ENCODE measurements at places on chromosomes 4 and X. TPM values are rescaled to one million over a fixed set of nuclear protein-coding genes. Genes with fewer than 3 reads are reported as not detected.

DNA sequence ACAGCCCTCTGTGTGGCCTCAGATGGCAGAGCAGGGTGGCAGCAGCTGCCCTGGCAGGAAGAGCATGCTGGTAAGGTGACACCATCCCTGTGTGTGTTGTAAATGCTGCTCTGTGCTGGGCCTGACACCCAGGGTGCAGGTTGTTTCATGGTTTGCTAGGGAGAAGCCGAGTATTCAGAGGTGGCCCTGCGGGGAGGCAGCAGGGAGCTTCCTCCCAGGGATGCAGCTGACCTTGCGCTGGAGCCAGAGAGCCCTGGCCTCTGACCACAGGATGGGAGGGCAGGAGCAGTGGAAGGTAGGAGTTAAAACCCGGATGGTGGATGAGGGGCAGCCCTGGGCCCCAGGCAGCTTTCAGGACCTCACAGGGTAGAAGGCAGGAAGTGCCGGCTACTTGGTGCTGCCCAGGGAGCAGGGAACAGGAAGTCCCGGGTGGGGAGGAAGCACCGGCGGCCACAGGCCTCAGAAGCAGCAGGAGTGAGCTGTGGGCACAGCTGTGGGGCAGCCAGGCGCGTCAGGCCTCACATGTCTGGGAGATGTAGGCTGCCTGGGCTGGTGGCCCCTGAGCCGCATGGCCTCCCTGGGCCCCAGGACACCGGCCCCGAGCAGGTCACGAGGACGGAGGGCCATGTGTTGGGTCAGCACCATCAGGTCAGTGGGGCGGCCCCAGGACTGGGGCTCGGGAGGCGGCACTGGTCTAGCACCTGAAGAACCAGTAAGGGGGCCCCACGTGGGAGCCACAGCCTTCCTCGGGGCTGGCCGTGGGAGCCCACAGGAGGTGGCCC is 19.1 kb downstream of the SH3BP2 start:
- no peak for DNase-seq

DNA sequence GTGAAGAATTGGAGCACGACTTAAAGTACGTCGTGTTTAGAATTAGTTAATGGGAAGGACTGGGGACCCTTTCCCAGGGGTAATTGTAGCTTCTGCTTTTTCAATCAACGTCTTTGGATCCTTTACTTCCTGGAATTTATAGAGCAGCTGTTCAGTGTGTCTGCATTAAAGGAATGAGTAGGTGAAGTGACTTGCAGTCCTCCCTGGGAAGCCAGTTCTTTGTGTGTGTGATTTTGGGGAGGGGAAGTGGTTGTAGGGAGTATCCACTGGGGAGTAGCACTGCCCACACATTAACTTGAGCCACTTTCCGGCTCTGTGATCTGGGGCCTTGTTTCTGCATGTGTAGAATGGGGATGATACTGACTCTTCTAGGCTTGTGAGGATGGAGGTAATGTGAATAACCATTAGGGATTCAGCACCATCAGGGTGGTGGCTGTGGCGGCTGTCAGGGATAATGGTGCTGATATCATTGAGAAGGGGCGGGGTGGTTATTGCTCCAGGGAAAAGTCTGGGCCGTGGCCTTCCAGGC is 54.7 kb downstream of the TMEM131L start:
- DNase-seq = no peak

- no peak for DNase-seq
These were observed 14.1 kb upstream of the AFP start for GRCh38 chr4:73421708-73422457.

Gene MAOB
- under 0.01 TPM for total RNA-seq

DNA sequence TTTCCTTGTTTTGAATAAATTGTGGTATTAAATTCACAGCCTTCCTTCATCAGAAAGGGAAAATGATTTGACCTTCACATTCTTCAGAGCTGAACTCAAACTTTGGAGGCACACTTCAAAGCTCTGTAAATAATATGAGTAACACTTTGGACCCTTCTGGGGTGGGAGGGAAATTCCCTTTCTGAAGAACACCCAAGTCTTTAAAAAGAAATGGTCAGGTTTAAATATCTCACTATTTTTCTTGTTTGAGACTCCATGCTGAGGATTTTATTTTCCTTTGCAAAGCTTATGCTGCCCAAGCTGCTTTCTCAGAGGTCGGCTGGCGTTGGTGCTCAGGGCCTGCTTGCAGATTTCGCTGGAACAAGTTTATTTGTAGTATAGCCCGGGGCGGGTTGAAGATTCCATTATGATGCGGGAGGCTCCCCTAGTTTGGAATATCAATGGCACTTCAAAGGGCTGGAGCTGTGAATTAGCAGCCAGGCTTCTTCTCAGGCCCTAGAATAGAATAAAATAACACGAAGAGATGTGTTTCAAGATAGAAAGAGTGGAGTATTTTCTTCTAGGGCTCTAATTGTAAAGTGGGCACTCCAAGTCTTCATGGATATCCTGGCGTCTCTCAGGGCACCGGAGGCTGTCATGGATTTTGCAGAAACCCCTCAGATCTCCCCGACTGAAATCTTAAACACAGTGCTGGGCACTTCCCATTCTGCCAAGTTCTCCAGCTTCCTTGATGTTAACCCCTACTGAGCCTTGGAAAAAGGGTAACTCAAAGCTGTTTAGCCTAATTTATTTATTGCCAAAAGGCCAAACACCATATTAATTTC is 315.6 kb downstream of the GPAT3 start:
- no peak for DNase-seq

All from hematopoietic multipotent progenitor cell (in vitro differentiated cells).